Ascending aorta (tissue), 2 donors: ENCODE measurements at places on chromosomes 11 and 22.

GRCh38 chr11:17611049-17611448 lies 64.0 kb downstream of the OTOG start:
- no peak overlapping the region for H3K27ac ChIP-seq
- no peaks in the 10 kb centered on the region for H3K4me1 ChIP-seq
- no peaks in the 10 kb centered on the region for H3K36me3 ChIP-seq
- no peak for DNase-seq

DNA sequence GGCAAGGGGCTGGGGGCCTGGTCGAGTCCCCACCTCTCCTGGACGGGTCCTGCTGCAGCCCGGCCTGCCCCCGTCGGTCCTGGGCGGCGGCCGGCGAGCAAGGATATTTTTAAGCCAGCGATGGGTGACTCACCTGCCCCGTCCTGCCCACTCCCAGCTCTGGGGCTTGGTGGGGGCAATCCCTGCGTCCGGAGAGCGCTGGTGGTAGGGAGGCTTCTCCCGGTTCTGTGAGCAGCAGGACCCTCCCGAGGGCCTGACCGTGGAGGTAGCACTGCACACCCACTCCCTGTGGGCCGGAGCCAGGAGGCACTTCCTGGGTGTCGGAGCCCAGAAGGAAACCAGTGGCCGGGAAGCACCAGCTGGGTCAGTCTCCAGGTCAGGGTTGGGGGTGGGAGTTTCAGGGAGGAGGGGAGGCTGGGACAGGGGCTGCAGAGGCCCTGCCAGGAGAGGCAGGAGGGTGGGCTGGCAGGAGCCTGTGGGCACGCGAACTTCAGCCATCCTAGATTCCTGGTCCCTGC lies 467 bp downstream of the EPS8L2 start:
- no peaks in the 10 kb centered on the region for H3K4me1 ChIP-seq
- peak; percentile 86 for DNase-seq
- H3K27ac ChIP-seq = peak overlapping the region; percentile 90
- no peaks in the 10 kb centered on the region for H3K27me3 ChIP-seq
- H3K4me3 ChIP-seq = peak overlapping the region; percentile 67

GRCh38 chr11:11966826-11967668 lies 41.4 kb downstream of the DKK3 start:
- no peak for DNase-seq
- no peaks in the 10 kb centered on the region for H3K27me3 ChIP-seq
- peaks cover 31% of the 10 kb centered on the region for H3K4me1 ChIP-seq
- H3K4me3 ChIP-seq = no peak overlapping the region
- H3K36me3 ChIP-seq = peaks cover 59% of the 10 kb centered on the region

DNA sequence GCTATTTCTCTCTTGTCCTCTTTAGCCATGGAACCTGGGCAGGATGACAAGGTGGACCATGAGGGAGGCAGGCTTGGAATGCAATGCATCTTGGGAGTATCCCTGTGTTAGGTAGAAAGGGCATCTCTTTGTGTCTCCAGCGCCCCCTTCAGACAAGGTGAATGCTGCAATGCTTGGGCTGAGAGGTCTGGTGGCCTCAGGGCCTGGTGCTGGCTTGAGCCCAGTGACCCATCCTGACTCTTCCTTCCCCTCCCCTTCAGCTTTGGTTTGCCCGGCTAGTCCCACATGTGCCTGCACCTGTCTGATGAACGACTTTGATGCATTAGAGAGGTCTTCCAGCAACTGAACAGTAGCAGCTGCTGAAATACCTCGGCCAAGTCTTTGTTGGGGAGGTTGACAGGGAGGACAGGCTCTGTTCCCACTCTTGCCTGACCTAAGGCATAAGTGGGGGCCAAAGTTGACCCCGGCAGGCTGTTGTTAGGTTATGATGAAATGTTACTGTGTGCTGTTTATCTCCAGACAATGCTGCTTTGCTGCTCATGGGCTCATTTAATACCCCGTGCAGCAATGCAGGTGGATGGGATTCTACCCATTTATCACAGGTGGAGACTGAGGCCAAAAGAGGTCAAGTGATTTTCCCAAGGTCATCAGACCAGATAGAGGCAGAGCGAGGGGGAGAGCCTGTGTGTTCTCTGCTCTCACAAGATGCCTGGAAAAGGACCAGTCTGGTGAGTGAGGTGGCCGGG lies 22.5 kb downstream of the MYO18B start:
- peaks cover under 1% of the 10 kb centered on the region for H3K4me1 ChIP-seq
- H3K27ac ChIP-seq = no peak overlapping the region
- peaks cover 44% of the 10 kb centered on the region for H3K36me3 ChIP-seq
- no peak for DNase-seq

- no peak overlapping the region for H3K27ac ChIP-seq
- H3K27me3 ChIP-seq = no peaks in the 10 kb centered on the region
- DNase-seq = no peak
- no peaks in the 10 kb centered on the region for H3K36me3 ChIP-seq
- no peaks in the 10 kb centered on the region for H3K4me1 ChIP-seq
These were observed 13.2 kb upstream of the PARVG start for GRCh38 chr22:44167501-44167900.

GRCh38 chr11:35131886-35132285 lies 7.1 kb upstream of the CD44 start:
- H3K27me3 ChIP-seq = no peaks in the 10 kb centered on the region
- no peak overlapping the region for H3K4me3 ChIP-seq
- H3K4me1 ChIP-seq = no peaks in the 10 kb centered on the region
- H3K36me3 ChIP-seq = no peaks in the 10 kb centered on the region
- DNase-seq = no peak
- no peak overlapping the region for H3K27ac ChIP-seq

GRCh38 chr11:45484326-45484883 lies 181.0 kb downstream of the CHST1 start:
- no peaks in the 10 kb centered on the region for H3K27me3 ChIP-seq
- no peaks in the 10 kb centered on the region for H3K36me3 ChIP-seq
- no peaks in the 10 kb centered on the region for H3K4me1 ChIP-seq
- no peak for DNase-seq

DNA sequence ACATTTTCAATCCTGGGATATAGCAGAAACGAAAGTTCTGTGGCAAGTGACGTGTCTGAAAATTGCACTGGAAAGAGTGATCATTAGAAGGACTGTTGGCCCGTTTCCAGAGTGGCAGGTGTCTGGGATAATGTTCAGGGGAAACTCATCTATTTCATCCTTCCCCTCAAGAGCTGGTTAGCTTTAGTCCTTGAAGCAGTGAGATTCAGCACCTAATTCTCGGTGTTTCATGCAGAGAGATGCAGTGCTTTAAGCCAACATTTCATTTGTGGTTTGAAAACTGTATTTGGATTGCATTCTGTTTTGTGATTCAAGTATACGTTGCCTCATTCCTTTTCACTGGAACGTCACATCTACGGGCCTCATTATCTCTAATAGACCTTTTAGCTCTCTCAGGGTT lies 205.0 kb upstream of the RAG2 start:
- no peaks in the 10 kb centered on the region for H3K27me3 ChIP-seq
- H3K27ac ChIP-seq = no peak overlapping the region
- no peak overlapping the region for H3K4me3 ChIP-seq
- DNase-seq = no peak
- H3K36me3 ChIP-seq = no peaks in the 10 kb centered on the region

DNA sequence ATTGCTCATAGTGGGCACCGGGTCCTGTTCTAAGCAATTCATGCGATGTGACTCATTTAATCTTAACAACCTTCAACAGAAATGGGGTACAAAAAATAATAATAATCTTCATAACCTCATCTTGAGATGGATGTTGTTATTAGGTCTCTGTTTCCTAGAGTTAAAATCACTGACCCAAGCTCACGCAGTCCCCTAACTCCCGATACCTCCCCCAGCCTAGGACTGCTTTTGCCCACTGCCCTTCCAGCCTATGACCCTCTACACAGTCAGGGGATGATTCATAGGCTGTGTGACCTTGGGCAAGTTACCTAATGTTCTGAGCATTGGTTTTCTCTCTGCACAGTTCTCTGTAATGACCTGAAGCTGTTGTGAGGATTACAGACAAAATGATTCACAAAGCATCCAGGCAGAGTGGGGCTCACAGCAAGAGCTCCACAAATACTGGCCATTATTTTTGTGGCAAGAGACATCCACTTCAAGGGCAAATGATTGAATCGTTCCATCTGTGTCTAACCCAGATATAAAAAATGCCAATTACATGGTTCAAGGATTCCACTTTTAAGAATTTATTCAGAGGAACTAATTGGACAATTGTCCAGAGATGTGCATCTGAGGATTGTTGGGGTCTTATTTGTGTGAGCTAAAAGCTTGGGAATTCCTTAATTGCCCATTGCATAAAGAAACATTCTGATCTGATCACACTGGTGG lies 20.0 kb downstream of the MTFP1 start:
- H3K27me3 ChIP-seq = no peaks in the 10 kb centered on the region
- DNase-seq = no peak
- no peak overlapping the region for H3K27ac ChIP-seq
- no peak overlapping the region for H3K4me3 ChIP-seq

DNA sequence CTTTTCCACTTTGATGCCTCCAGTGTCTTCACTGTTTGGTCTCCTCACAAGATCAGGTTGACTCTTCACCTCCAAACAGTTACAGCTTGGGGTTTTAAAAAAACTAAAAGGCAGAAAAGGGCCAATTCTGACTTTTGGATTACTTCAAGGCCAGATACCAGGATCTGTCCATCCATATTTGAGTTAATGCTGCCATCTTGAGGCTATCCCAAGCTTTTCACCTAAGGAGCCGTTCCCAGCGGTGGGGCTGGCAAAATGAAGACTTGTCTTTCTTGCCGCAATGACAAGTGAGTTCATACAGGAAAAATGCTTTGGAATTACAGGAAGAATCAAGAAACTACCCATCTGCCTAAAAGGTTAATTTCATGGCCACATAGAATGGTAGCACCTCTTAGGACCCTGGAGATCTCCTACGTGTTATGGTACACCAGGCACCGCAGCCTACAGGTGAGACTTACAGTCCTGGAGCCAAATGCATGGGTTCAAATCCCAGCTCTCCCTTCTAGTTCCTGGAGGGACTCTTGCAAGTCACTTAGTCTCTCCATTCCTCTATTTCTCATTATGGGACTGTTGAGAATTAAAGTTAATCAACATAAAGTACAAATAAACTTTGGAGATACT lies 6.0 kb upstream of the OR5B21 start:
- H3K4me1 ChIP-seq = no peaks in the 10 kb centered on the region
- DNase-seq = no peak
- no peaks in the 10 kb centered on the region for H3K27me3 ChIP-seq
- H3K36me3 ChIP-seq = no peaks in the 10 kb centered on the region

DNA sequence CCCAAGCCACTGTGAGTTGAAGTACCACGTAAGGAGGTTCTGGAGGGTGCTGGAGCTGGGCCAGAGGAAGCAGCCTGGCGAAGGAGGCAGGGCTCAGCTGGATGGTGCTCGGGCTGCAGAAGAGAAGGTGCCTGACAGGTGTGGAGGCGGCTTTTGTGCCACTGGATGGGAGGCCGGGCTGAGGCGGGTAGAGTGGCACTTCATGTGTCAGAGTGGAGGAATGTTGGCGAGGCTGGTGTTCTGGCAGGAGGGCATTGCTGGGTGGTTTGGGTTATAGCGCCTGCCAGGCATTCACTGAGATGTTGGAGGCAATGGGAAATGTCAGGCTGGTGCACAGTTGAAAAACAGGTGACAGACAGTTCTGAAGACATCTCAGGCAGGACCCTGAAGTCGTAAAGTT lies 24.2 kb downstream of the UBE2L3 start:
- peak overlapping the region; percentile 6 for H3K27ac ChIP-seq
- no peak overlapping the region for H3K4me3 ChIP-seq
- DNase-seq = no peak
- peaks cover 9% of the 10 kb centered on the region for H3K4me1 ChIP-seq
- peaks cover 36% of the 10 kb centered on the region for H3K36me3 ChIP-seq

- no peak overlapping the region for H3K27ac ChIP-seq
- H3K4me3 ChIP-seq = peak overlapping the region; percentile 49
- peaks cover 6% of the 10 kb centered on the region for H3K27me3 ChIP-seq
- peaks cover 3% of the 10 kb centered on the region for H3K4me1 ChIP-seq
These were observed 879 bp downstream of the TMEM121B start for GRCh38 chr22:17120281-17120680.

DNA sequence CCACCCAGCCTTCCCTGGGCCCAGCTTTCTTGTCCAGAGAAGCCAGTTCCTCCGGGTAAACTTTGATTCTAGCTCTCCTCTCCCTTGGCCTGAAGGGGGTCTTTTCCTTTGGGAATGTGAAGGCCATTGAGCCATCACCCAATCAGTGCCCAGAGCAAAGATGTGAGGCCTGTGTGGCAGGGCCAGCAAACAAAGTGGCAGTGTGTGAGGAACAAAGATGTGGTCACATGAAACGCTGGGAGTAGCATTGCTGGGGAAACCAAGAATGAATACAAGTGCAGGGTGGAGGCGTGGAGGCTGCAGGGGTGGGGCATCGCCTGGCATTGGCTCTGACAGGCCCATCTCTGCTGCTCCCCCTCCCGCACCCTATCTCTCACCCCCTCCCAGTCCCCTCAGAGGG lies 91.9 kb upstream of the BID start:
- no peak overlapping the region for H3K4me3 ChIP-seq
- no peak for DNase-seq
- H3K27me3 ChIP-seq = no peaks in the 10 kb centered on the region

DNA sequence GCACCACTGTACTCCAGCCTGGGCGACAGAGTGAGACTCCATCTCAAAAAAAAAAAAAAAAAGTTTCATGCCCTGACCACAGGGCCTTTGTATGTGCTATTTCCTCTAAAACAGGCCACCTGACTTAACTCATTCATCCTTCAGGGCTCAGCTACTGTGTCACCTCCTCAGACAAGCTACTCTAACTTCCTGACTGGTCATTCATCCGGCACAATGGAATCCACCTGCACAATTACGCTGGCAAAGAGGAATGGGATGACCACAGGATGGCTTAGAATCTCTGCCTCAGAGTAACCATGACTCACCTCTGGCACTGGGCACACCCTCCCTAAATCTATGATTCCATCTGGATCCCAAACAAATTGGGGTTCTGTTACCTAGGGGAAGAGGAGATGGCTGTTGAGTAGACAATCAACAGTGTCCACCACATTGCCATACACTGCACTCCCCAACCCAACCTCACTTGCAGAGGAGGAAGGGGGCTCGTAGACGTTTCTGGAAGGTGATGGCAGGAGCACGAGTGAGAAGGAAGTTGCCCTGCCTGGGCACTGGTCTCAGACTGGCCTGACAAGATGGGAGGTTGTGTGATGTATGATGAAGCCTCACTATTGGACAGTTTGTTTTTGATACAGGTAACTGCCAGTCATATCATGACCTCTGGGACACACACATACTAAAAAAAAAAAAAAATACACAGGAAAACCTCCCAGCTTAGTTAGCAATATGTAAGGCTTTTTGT lies 22.8 kb upstream of the HMOX1 start:
- no peak for DNase-seq
- no peak overlapping the region for H3K4me3 ChIP-seq
- no peaks in the 10 kb centered on the region for H3K36me3 ChIP-seq
- no peaks in the 10 kb centered on the region for H3K4me1 ChIP-seq

- H3K36me3 ChIP-seq = no peaks in the 10 kb centered on the region
- H3K4me3 ChIP-seq = no peak overlapping the region
- no peak for DNase-seq
- no peaks in the 10 kb centered on the region for H3K27me3 ChIP-seq
These were observed 106.0 kb upstream of the ASPHD2 start for GRCh38 chr22:26323013-26323412.
